Cardiac septum (tissue), 1 donor: ENCODE measurements at places on chromosomes 11 and 22. TPM values are rescaled to one million over a fixed set of nuclear protein-coding genes. Genes with fewer than 3 reads are reported as not detected.

Gene FGF3
- total RNA-seq: not detected

Gene KRTAP5-8
- total RNA-seq: not detected

Gene SYNGR1
- total RNA-seq: 41.1 TPM

Gene ARHGAP8
- 0.19 TPM for total RNA-seq

Gene PLA2G6
- total RNA-seq: 12.5 TPM

Gene TRIM29
- not detected for total RNA-seq

Gene OR51L1
- not detected for total RNA-seq

GRCh38 chr22:23108249-23109078 lies 33.3 kb downstream of the RSPH14 start:
- no peak for DNase-seq

DNA sequence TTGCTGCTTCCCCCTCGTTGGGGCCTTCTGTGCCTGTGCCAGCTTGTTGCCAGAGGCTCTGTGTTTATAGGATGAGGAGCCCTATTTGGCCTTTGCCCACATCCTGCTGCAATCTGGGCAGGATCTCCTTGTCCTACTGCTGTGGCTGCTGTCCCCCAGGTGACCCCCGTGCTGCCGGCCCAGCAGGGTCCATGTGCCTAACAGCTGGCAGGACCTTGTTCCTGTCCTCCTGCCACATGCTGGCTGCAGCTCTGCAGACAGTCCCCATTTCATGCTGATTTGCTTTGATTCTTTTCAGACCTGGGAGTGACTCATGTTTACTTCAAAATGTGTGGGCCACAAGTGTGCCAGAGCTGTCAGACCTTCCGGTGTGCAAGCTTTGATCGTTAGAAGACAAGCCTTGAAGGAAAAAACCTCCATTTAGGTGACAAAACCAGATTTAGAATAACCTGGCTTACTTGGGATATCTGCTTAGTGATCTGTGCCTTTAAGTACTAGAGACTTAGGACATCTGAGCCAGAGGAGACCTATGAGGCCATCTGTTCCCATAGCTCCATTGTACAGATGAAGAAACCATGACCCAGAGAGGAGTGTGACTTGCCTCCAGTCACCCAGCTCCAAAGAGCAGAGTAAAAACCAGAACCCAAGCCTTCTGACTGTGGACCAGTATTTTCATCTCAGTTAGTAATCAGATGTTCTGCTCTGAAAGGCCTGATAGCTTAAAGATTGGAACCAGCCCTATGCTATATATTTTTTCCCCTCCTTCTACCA lies 11.1 kb downstream of the NAV2 start:
- no peak for DNase-seq

GRCh38 chr11:12158909-12159308 lies 48.5 kb downstream of the MICAL2 start:
- no peak for DNase-seq

GRCh38 chr11:73260127-73260457 lies 12.0 kb upstream of the P2RY6 start:
- DNase-seq: peak; percentile 53

- no peak for DNase-seq
Measured at GRCh38 chr11:16312233-16312765, 44.0 kb downstream of the SOX6 start.

DNA sequence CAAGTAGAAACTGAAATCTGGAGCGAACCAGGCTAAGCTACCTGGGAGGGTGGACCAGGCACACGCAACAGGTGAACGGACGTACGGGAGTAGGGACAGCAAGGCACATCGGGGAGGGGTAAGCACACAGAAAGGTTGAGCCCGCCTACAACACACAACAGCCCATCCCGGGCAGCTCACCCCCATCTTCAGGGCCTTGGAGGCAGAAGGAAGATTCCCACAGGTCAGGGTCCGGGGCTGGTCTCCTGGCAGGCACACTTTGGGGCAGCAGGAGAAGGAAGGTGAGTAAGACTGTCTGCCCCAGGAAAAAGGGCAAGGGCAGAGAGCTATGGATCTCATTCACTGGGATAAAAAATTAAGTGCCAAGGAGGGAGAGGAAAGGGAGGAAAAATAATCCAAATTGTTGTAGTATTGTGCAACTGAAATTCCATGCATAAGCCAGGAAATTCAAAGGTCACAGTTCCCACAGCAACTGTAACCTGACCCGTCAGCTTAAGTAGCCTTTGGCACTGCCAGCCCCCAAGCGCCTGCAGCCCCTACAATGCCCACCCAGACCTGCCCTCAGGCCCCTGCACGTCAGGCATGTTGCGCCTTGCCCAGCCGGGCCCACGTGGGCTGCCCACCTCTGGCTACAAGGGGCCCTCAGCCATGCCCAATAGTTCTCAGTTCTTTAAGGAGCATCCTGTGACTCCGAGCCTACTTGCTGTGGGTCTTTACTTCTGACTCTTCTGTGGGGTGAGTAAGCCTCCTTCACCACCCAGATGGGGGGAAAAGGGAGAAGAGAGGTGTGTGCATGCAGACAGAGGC lies 51.8 kb downstream of the MICAL3 start:
- DNase-seq: no peak

DNA sequence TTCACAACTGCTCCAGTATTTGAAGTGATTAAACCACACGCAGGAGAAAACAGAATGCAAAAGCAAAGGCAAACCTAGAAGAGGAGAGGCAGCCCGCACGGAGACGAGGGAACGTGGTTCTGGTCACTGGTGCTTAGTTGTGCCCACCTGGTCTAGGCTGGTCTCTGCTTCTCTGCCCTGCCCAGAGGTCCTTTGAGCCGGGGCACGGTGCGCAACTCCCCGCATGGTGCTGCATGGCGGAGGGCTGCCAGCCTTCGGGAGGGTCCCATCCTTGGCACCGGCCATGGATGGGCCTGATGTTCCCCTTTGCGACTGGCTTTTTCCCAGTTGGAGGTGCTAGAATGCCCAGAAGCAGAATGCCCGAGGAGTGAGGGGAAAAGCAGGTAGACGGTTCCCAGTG lies 46.1 kb downstream of the KCNC1 start:
- peak; percentile 35 for DNase-seq

- DNase-seq: no peak
Measured at GRCh38 chr11:63882555-63883242, 34.3 kb downstream of the RCOR2 start.

GRCh38 chr11:12170984-12171383 lies 60.6 kb downstream of the MICAL2 start:
- DNase-seq: no peak

- DNase-seq: no peak
Measured at GRCh38 chr11:133249065-133249464, 283.2 kb downstream of the OPCML start.

GRCh38 chr22:38243007-38243765 lies 29.6 kb downstream of the TMEM184B start:
- no peak for DNase-seq
